ENCODE measurements at places on chromosomes 2 and 18.

GRCh38 chr2:54858021-54858681 is 134.7 kb downstream of the EML6 start:
- peak; percentile 49 for DNase-seq

DNA sequence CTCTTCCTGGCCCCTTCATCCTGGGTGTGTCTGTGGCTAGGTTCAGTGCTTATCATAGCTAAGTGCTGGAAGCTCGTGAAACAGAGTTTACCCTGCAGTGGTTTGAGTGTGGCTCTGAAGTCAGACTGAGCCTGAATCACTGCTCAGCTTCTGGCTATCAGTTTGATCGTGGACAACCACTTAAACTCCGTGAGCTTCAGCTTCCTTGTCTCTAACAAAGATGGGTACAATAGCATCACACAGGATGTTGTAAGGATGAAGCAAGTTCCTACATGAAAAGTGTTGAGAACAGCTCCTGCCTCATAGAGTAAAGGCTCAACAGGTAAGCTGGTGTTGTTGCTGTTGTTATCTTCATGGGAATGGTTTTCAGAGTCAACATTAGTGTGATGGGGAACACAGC is 210.3 kb downstream of the CLIP4 start:
- DNase-seq = no peak

GRCh38 chr2:117917223-117917917 is 96.5 kb downstream of the CCDC93 start:
- no peak for DNase-seq

- no peak for DNase-seq
Measured at GRCh38 chr2:127220768-127221527, 849 bp upstream of the CYP27C1 start.

- no peak for DNase-seq
Measured at GRCh38 chr2:221380062-221380461, 192.0 kb downstream of the EPHA4 start.

DNA sequence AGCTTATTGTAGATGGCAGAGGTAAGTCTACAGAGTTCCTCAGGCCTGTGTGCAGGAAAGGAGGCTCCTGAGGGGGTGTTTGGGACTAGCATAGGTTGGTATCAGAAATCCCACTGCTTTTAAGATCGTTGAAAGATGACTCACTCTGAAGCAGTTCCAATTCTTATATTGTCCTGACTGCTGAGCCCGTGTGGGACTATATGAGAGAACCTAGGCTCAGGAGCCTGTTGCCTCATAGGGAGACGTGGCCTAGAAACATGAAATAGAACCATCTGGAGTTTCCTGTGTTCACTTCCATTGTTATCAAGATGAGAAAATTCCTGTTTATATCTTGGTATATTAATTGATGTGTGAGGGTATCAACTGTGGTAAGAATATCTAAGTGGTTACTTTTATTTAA is 5.7 kb downstream of the CCT7 start:
- DNase-seq = peak; percentile 39

- no peak for DNase-seq
Measured at GRCh38 chr18:43148231-43148630, 32.7 kb upstream of the RIT2 start.

DNA sequence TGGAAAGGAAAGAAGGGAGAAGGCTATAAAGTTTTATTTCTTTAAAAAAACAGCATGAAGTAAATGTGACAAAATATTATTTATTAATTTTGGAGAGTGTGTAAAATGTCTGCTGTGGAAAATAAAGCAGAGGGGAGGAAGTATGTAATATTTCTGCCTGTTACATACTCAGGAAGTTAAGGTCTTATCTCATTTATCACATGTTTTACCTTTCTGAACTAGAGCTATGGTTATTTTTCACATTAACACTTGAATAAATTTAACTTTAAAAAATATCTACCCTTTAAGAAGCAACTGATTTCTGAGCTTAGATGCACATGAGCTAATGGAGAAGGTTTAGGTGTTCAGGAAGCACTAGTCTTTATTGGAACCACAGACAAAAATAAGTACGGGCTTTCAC is 148.3 kb downstream of the GRB14 start:
- no peak for DNase-seq

GRCh38 chr2:135124924-135125886 is 73.1 kb downstream of the RAB3GAP1 start:
- DNase-seq = peak; percentile 21

DNA sequence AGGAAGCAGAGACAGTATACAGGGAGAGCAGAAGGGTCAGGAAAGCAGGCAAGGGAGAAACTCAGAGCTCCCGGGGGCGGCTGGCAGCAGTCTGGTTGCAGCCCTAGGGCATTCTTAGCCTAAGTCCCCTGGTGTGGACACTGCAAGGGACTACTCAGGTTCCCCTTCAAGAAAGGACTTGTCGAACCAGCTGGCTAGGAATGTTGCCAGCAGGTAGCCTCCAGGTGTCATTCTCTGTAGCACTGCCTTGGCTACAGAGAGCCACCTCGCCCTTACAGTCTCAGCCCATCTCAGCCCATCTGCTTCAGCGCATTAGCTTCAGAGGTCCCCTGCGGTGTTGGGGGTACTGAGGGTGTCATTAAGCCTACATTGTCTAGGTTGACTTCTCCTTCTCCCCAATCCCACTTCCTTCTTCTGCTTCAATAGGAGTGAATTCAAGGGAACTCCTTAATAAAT is 11.3 kb upstream of the TMSB10 start:
- DNase-seq = no peak

DNA sequence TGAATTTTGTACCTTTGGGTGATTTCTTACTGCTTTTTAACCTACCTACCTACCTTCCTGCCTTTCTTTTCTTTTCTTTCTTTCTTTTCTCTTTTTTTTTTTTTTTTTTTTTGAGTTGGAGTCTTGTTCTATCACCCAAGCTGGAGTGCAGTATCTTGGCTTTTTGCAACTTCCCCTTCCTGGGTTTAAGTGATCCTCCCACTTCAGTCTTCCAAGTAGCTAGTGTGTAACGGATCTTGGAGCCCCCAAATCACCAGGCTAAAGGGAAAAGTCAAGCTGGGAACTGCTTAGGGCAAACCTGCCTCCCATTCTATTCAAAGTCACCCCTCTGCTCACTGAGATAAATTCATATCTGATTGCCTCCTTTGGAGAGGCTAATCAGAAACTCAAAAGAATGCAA is 61.3 kb downstream of the DDX18 start:
- DNase-seq = no peak

DNA sequence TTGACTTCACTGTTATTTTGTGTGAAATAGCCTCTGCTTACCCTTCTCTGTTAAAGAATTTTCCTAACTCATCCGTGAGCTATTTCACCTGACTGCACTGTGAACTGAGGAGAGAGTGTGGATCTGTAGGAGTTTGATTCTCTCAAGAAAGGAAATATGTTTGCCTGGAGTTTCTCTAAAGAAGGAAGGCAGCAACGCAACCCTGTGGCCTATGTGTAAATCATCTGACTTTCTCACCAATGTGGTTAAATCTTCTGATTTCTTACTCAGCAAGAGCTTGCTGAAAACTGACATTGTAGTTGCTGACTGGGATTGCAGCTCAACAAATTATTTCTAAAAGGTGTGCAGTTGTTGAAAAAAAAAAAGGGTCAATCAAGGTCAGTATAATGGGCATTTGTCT is 153.9 kb upstream of the PELI1 start:
- DNase-seq = no peak

DNA sequence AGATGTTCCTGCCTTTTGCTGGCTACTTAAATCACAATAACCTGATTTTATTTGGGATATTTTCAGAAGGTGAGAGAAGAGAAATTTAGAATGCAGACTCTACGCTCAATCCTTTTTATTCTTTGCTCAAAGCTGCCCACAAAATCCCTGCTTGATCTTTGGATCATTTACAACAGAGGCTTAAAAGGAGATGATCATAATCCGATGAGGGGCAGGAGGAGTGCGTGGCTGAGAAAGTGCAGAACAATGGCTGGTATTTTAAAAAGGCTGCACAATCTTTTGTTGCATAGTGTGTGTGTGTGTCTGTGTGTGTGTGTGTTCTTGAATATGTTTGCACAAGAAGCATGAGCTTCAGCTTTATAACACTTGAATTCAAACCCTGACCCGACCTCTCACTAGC is 256.3 kb upstream of the MYT1L start:
- DNase-seq = no peak

DNA sequence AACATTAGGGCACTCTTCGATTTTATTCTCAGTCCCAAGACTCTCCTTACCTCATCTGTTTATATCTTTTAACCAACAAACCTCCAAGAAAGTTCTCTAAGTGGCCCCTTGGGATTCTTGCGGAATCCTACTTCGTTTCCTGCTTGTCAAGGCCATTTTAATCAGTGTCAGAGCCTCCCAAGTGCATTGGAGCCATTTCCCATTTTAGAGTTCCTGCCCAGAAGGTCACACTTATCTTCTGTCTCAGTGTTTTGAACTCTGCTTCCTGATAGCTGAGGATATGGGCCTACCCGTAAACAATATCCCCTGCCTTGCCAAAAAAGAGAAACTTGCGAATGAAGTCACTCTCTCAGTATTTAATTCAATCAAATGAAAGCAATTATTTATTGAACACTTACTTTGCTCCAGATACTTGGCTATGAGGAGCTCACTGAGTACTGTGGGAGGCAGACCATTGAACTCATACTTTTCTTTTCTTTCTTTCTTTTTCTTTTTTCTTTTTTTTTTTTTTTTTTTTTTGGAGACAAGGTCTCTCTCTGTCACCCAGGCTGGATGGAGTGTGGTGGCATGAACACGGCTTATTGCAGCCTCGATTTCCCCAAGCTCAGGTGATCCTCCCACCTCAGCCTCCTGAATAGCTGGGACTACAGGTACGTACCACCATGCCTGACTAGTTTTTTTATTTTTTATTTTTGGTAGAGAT is 5.7 kb upstream of the NOSTRIN start:
- peak; percentile 13 for DNase-seq

- no peak for DNase-seq
Measured at GRCh38 chr18:42157420-42157819, 202.4 kb downstream of the PIK3C3 start.

DNA sequence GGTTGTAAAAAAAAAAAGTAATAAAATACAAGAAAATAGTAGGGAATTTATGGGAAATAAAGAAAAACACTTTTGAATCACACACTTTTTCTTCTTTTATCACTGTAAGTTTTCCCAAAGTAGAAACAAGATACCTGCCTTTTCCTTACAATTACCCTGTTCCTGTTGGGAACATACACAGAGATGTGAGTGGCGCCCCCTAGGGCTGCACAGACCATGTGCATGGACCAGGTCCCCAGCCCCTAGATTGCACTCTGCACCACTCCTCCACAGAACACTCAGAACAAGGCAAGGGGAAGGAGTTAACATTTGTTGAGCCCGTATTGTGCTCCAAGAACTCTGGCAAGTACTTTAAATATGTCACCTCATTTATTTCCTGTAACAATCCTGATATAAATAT is 118.7 kb upstream of the NRP2 start:
- DNase-seq = no peak

- DNase-seq = no peak
Measured at GRCh38 chr2:120503206-120503792, 157.4 kb downstream of the INHBB start.

GRCh38 chr2:160222546-160223283 is 22.6 kb upstream of the ITGB6 start:
- no peak for DNase-seq

DNA sequence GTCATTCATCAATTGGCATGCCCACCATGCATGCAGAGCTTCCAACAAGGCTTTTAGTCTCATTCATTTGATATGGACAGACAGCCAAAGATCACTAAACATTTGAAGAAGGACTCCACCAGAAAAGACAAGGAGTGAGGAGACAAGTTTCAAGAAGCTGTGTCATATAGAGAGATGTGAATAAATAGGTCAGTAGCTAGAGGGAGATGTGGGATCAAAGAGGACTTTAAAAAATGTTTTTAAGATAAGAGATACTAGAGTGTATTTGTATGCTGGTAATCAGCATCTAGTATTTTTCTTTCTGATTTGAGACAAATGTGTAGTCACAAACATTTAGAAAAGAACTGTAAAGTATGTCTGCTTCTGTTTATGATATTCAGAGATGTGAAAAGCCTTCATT is 48.5 kb downstream of the ANTXR1 start:
- no peak for DNase-seq

GRCh38 chr2:100981011-100981410 is 21.1 kb upstream of the RPL31 start:
- no peak for DNase-seq

DNA sequence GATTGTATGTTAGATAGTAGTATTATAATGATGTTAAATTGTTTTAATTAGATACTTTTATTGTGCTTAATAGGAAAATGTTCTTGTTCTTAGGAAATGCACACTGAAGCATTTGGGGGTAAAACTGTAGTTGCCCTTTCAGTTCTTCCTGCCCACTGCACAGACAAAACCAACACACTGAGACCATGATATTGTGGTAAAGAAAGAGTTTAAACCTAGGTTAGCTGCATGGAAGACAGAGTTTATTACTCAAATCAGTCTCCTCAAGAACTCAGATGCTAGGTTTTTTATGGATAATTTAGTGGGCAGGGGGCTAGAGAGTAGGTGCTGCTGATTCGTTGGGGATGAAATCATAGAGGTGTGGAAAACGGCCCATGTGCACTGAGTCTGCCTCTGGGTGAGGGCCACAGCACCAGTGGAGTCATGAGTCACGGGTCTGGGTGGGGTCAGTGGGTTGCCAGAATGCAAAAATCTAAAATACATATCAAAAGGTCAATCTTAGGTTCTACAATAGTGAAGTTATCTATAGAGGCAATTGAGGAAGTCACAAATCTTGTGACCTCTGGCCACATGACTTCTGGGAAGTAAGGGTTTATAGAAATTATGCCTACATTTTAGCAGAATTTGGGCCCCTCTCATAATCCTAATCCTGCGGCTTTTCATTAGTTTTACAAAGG is 283.4 kb upstream of the FBXO11 start:
- DNase-seq = no peak

DNA sequence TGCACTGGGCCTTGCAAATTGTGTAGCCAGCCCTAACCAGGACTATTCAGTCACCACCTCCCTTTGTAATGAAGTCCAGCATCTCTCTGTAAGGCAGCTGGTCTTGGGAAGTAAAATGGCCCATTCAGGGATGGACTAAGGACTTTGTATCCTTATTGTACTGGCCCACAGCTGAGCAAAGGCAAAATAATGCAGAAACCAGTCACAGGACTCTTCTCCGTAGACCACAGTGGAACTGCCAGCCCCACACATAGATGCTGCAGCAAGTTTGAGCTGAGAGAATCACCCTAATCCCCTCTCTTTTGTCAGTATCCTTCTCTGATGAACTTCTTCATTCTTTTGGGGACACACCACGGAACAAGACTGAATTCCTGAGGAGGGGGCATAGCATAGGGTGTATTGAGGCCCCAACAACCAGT is 73.6 kb upstream of the RTN4 start:
- DNase-seq = no peak

GRCh38 chr2:117952701-117953100 is 61.2 kb downstream of the CCDC93 start:
- no peak for DNase-seq
